Activated naive CD8-positive, alpha-beta T cell treated with anti-CD3 and anti-CD28 coated beads for 36 hours (primary cell): ENCODE measurements at places on chromosomes 3 and 15. TPM values are rescaled to one million over a fixed set of nuclear protein-coding genes. Genes with fewer than 3 reads are reported as not detected.

GRCh38 chr15:39142500-39142899 lies 438.4 kb upstream of the THBS1 start:
- DNase-seq: peak; percentile 20

GRCh38 chr3:17166369-17166768 lies 281.6 kb downstream of the PLCL2 start:
- DNase-seq: no peak

DNA sequence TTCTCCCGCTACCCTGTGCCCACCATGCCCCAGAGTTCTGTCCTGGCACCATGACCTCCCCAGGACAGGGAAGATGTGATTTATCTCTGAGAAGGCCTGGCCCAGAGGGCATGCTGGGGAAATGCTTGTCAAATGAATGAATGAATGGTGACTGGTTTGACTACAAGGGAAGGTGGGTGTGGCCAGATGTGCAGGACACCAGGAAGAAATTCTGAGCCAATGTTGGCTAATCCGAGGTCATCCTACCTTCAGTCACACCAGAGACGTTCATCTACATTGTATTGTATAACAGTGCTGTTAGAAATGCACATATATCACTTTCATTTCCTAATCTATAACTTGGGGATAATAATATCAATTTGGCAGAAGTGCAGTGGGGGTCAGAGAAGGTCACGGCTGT lies 138.4 kb downstream of the FAM43A start:
- no peak for DNase-seq

DNA sequence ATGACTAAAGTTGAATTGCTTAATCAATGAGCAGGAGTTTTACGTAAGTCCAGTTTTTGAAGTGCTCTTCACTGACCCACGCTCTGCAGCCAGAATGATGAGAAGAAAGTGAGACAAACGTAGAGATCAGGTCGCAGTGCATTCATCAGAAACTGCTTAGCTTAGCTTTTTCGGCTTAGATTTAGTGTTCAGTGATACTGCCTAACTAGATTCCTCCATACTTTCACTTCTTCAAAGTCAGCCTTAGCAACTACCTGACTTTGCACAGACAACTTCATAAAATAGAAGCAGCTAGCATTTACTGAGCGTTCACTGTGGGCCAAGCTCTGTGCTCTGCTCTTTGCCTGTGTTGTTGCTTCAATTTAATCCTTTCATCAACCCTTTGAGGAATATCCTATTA lies 116.1 kb downstream of the KCNH8 start:
- DNase-seq: no peak

The TBC1D23 gene
- total RNA-seq: 21.2 TPM
